ENCODE measurements at places on chromosomes 11 and 22.
A peak's percentile ranks its signal among the peaks of the same experiment; 100 is the strongest.

GRCh38 chr11:47768101-47768612, 1.0 kb upstream of the FNBP4 start:
- DNase-seq = peak; percentile 73

- DNase-seq = no peak
These were observed 371.1 kb upstream of the ARHGAP42 start for GRCh38 chr11:100315946-100316345.

DNA sequence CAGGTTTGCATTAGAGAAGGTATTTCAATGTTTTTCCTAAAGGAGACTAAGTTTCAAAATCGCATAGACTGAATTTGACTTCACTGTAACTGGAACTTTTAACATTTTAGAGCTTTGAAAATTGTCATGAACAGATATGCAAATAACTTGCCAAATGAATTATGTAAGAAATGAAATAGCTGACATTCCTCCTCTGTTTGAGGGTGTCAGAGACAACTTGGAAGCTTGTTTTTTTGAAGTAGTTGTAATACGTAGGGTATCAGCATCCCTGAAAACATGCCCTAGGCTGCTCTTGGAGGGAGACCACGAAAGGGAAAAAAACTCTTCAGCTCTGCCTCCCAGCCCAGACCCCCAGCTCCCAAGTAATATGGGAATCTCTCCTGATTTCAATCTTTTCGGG, 41.3 kb upstream of the CCDC179 start:
- no peak for DNase-seq

GRCh38 chr11:134339756-134340155, 8.0 kb downstream of the GLB1L2 start:
- DNase-seq = no peak

DNA sequence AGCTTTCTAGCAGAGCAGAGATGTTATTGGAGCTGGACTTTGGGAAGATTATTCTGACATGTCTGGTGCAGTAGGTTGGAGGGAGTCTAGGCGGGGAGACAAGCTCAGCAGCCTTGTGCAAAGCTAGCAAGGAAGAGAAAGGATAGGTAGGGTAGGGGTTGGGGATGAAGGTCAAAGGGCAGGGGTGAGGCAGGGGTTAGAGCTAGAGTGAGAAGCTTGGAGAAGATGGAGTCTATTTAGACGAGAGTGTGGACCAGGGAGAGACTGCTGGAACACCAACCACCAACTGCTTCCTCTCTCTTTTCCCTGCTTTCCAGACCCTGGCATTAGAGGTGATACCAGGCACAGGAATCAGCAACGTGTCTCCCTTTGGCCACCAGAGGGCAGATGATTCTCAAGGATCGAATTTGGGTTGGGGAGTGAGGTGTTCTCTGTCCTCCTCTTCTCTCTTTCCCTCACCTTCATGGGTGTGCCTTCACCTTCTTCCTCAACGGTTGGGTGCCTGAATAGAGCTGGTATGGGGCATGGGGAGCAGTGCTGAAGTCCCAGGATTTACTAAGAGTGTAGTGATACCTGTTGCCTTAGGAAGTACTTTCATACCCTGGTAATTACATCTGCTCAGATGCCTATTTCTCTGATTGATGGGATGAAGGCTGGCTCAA, 1.8 kb upstream of the MARK2 start:
- DNase-seq = peak; percentile 58

DNA sequence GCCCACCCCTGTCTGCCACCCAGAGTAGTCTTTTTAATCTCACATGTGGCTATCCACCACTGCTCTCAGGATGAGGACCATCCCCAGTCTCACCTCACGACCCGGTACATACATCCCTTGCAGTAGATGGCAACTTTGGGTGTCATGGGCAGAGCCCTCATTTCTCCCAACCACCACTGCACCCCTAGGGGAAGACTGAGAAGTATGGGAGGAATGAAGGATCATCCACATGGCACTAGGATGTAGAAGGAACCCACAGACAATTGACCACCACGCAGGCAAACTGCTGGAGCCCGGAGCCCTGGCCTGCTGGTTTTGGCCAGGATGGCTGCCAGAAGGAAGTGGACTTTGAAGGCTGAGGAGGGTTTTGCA, 1.9 kb upstream of the SCARF2 start:
- DNase-seq = no peak

- no peak for DNase-seq
These were observed 45.7 kb downstream of the FLI1 start for GRCh38 chr11:128739589-128739988.

- peak; percentile 23 for DNase-seq
These were observed 112.8 kb upstream of the C11orf87 start for GRCh38 chr11:109309153-109309552.

DNA sequence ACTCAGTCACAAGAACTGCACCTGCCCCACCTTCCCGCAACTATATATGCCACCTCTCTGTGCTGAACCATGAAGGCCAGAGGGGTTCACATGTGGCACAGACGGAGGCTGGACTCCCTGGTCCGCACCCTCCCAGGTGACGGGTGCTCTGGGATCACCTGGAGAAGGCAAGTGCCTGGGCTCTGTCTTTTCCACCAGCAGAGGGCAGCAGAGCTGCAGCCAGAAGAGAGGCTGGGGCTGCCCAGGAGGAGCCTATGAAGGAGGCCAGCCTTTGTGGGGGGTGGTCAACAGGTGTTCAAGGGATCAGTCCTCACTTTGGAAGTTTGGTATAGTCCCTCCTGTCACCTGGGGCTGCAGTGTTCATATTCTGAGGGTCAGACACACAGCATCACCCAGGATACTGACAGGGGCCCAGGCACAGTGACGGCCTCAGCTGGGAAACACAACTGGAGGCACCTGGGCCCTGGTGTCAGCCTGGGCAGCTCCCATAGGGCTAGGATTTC, 39.2 kb upstream of the IGLL5 start:
- DNase-seq = peak; percentile 2

DNA sequence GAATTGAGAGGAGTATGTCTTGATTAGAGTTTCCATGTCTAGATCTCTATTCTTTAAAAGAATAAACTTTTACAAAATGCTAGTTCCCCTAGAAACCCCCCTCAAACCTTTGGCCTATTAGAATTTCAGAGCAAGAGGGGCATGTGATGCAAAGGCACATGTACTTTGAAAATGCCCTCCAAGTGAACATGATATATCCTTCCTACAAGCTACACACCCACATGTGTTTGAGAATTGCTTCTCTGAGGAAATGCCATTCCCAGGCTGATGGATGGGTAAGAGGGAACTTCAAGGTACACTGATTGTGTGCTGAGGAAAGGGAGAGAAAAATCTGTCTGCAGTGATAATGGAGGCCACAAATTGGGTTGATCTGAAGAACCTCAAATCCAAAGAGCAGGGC, 59.5 kb upstream of the PSMA1 start:
- DNase-seq = no peak

- DNase-seq = no peak
These were observed 4.3 kb downstream of the FGF3 start for GRCh38 chr11:69814902-69815301.

DNA sequence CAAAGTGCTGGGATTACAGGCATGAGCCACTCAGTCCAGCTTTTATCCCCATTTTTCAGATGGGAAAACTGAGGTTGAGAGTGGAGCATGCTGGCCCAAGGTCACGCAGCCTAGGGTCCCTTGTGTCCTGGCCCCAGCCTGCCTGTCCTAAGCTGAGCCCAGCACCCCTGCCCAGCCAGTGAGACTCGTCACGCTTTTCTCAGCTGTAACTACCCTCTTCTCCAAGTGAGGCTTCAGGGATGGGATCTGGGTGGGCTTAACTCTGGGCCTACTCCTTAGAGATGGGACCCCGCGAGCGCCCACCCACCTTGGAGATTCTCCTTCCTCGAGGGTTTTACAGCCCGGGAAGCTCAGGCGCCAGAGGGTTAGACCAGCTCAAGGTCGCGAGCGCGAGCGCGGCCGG, 390 bp upstream of the TMEM151A start:
- DNase-seq = no peak

DNA sequence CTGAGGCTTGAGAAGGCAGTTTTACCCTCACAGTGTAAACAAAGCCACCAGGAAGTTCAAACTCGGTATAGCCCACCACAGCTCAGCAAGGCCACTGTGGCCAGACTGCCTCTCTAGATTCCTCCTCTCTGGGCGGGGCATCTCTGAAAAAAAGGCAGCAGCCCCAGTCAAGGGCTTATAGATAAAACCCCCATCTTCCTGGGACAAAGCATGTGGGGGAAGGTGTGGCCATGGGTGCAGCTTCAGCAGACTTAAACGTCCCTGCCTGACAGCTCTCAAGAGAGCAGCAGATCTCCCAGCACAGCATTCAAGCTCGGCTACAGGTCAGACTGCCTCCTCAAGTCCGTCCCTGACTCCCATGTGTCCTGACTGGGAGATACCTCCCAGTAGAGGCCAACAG, 69.7 kb downstream of the TTC28 start:
- no peak for DNase-seq

DNA sequence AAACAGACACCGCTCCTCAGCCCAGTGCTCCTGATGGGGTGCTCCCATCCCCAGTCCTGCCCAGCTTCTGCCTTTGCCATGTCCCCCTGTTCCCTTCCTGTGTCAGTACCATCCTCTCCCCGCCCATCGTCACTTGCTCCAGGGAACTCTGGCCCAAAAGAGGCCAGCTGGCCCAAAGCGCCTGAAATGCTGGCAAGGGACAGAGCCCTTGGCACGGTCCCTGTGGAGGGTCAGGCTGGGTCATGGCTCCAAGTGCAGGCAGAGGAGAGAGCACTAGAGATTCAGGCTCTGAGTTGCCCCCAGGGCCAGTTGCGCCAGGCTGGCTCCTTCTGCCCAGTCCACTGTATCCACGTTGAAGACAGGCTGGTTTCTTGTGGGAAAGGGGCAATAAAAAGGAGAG, 8.4 kb upstream of the HDHD5 start:
- DNase-seq = no peak

GRCh38 chr11:45872651-45873356, 12.6 kb upstream of the MAPK8IP1 start:
- peak; percentile 63 for DNase-seq

- no peak for DNase-seq
These were observed 44.1 kb upstream of the PRDM11 start for GRCh38 chr11:45102361-45102809.

GRCh38 chr11:69662021-69662698, 13.0 kb downstream of the LTO1 start:
- DNase-seq = no peak

GRCh38 chr22:46993633-46994032, 231.2 kb downstream of the TBC1D22A start:
- DNase-seq = no peak

DNA sequence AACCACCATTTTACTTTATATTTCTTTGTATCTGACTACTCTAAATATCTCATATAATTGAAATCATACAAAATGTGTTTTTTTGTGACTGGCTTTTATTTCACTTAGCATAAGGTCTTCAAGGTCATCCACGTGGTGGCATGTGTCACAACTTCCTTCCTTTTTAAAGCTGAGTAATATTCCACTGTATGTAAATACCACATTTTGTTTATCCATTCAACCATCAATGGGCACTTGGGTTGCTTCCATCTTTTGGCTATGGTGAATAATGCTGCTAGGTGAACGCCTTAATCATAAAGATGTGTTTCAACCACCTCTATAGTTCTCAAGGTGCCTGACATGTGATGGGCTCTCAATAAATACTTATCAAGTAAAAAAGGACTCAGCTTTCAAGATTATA, 15.5 kb downstream of the RAB30 start:
- DNase-seq = no peak

GRCh38 chr11:106228996-106229395, 151.5 kb downstream of the AASDHPPT start:
- DNase-seq = no peak

DNA sequence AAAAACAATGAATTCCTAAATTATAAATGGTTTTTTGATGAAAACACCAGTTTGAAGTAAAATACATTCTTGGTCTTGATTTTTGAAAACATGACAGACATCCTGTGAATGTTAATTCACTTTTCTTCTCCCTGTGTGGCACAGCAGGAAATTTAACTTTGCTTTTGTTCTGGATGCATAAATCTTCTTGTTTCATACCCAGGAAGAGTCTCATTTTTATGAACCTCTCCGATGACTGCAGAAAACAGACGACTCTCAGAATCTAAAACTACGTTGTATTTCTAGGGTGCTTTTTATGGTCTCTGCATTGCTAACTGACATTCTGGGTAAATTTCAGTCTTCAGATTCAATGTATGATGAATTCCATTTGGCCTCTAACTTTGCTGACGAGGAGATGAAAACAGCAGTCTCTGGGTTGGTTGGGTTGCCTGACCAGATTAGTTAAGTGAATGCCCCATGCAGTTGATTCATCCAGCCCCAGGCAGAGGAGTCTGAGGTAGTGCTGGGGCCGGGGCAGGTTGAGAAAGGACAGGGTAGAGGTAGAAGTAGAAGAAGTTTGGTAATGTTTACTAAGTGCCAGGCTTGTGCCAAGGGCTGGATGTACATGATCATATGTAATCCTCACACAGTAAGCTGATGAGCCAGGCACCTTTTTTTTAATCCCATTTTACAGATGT, 20.1 kb downstream of the TCP11L1 start:
- DNase-seq = no peak

DNA sequence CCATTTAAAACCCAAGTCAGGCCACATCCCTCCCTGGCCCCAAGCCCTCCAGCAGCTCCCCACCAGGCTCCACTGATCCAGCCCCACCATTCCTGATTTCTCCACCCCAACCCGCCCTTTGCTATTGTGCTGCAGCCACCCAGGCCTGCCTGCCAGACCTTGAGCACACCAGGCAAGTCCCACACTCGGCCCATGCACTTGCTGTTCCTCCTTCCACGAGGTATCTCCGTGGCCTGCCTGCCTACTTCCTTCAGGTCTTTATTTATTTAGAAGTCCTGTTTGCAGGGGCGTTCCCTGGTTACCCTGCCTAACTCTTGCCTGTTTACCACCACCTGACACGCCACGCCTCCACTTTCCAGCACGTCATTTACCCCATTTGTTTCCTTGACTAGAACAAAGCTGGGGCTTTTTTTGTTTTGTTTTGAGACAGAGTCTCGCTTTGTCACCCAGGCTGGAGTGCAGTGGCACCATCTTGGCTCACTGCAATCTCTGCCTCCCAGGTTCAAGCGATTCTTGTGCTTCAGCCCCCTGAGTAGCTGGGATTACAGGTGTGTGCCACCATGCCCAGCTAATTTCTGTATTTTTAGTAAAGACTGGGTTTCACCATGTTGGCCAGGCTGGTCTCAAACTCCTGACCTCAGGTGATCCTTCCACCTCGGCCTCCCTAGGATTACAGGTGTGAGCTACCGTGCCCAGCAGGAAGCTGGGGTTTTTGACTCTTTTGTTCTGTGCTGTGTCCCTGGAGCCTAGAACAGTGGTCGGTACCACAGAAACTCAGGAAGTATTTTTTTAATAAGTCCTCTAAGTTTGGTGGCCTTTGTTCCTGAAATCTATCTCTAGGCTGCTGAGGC, 6.7 kb downstream of the CENPM start:
- no peak for DNase-seq

Data from NCI-H2107 (cell line).